Activated naive CD8-positive, alpha-beta T cell treated with anti-CD3 and anti-CD28 coated beads for 36 hours (primary cell): ENCODE measurements at places on chromosomes 1 and 21. TPM values are rescaled to one million over a fixed set of nuclear protein-coding genes. Genes with fewer than 3 reads are reported as not detected.

DPT gene
- not detected for total RNA-seq

KCNA2 gene
- 0.08 TPM for total RNA-seq

RPTN gene
- not detected for total RNA-seq

SHISA4 gene
- total RNA-seq, result not detected

ITLN2 gene
- total RNA-seq, result not detected
